ENCODE measurements at places on chromosomes 5 and 9.

DNA sequence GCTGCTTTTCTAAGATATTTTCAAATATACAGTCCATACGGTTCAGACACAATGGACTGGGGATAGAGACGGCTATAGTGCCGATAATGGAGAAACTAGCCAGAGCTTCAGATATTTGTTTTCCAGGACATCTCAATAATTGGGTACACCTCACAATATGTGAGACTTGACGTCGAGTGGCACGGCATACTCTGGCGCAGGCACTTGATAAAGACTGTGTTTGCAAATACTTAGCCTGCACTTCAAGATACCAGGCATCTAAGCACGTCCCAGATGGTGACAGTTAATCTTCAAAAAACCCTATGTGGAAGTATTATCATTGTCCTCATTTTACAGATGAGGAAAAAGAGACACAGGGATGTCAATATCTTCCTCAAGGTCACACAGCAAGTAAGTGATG lies 48.5 kb downstream of the SEMA5A start:
- DNase-seq, result no peak

GRCh38 chr9:137303893-137304382 lies 1.9 kb upstream of the NRARP start:
- DNase-seq, result no peak

DNA sequence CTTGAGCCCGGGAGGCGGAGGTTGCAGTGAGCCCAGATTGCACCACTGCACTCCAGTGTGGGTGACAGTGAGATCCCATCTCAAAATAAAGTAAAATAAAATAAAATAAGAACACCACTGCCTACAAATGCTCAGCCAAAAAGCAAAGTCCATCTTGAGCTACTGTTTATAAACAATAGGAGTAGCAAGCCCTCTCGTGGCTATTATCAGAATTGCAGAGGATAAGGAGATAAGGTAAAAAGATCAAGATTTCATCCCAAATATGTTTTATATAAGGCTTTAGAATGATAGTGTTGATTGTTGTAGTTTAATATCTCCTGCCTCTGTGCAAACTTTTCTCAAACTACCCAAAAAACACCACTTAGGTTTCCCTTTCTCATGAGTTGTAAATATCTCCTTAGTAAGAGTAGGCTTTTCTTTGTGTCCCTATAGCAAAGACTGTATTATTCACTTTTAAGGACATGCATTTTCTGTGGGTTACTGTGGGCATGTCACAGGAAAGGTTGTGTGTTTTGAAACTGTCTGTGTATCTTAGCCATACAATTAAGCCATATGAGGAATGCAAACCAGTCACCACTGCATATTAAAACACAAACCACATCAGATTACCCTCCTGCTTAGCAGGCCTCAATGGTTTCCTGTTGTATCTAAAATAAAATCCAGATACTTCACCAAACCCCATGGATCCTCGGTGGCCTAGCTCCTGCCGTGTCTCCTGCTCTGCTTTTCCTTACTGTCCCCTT lies 31.8 kb upstream of the CKS2 start:
- DNase-seq, result no peak

DNA sequence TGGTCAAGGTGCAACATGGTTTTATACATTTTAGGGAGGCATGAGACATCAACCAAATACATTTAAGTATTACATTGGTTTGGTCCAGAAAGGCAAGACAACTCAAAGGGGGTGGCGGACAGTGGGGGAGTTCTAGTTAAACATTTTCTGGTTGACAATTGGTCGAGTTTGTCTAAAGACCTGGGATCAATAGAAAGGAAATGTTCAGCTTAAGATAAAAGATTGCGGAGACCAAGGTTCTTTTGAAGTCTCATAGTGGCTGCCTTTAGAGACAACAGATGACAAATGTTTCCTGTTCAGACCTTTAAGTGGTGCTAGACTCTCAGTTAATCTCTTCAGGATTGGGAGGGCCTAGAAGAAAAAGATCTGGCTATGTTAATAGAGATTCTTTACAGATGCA lies 47.7 kb upstream of the TTC39B start:
- no peak for DNase-seq

GRCh38 chr5:75612901-75613300 lies 1.6 kb downstream of the ANKDD1B start:
- no peak for DNase-seq

GRCh38 chr5:37055383-37055990 lies 178.9 kb downstream of the NIPBL start:
- no peak for DNase-seq

- DNase-seq, result no peak
Measured at GRCh38 chr5:34031117-34031516, 11.9 kb downstream of the C1QTNF3 start.

GRCh38 chr5:130689831-130690230 lies 475.2 kb downstream of the HINT1 start:
- DNase-seq, result no peak

- no peak for DNase-seq
Measured at GRCh38 chr5:142441616-142442015, 116.8 kb upstream of the SPRY4 start.

- DNase-seq, result no peak
Measured at GRCh38 chr5:66518753-66519152, 77.4 kb upstream of the MAST4 start.

DNA sequence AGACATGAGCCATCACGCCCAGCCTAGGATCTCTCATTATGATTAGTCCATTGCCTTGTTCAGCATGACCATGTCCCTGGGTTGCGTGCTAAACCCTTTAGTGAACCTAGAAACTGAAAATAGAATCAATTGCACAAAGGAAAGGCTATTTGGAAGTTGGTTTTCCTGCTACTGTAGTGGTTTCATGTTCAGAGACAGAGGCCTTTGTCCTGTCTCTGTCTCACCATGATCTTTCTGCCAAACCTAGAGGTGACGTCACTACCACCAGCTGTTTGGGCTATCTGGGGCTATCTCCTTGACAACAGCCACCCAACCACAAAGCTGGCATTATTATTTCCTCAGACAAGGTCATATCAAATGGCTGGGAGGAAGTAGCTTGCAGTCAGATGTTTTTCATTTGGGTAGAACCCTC lies 4.0 kb upstream of the CDK5RAP2 start:
- no peak for DNase-seq

- DNase-seq, result no peak
Measured at GRCh38 chr5:71934322-71934721, 173.0 kb upstream of the MAP1B start.

DNA sequence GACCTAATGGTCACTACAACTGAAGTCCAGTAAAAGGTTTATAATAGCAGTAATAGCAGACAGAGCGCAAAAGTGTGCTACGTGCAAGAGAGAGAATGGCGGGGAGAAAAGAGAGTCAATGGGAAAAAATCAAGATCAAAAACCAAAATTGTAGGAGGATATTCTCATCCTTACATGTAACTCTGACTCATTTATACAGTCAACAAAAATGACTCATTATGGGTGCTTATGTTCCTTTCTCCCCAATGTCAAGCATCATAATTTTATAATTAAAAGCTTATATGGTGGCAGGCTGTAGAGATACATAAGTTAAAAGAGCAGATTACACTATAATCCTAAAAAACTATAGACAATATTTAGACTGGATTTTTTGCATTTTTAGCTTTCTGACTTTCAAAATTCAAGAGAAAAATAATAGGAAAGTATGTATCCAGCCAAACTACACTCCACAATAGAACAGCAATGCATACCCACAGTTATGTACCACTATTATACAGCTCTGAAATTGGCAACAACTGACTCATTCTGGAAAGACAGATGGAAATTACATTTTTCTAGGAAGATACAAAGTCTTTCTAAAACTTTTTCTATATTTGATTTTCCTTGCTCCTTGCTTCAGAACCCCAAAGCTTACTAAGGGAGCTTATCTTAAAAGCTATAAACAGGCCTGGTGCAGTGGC lies 78.4 kb downstream of the PLPP1 start:
- no peak for DNase-seq

GRCh38 chr5:1315018-1315708 lies 20.3 kb upstream of the TERT start:
- DNase-seq, result no peak

DNA sequence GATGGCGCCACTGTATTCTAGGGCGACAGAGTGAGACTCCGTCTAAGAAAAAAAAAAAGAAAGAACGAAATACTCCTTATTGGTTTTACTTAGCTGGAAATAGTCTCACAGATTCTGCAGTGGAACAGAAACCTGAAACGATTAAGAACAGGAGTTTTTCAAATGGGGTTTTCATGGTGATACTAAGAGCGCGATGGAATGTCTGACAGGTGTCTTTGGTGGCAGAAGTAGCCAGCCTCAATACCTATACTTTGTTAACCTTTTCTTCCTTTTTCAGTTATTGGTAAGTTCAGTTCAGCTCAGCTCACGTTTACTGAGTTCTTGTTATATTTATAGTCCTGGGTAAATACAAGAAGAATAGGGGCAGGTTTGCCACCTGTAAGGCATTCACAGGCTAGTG lies 123.9 kb downstream of the FOCAD start:
- DNase-seq, result no peak

- DNase-seq, result no peak
Measured at GRCh38 chr5:169503886-169504285, 79.7 kb upstream of the SPDL1 start.

- DNase-seq, result no peak
Measured at GRCh38 chr5:140220032-140220697, 45.2 kb downstream of the CYSTM1 start.

DNA sequence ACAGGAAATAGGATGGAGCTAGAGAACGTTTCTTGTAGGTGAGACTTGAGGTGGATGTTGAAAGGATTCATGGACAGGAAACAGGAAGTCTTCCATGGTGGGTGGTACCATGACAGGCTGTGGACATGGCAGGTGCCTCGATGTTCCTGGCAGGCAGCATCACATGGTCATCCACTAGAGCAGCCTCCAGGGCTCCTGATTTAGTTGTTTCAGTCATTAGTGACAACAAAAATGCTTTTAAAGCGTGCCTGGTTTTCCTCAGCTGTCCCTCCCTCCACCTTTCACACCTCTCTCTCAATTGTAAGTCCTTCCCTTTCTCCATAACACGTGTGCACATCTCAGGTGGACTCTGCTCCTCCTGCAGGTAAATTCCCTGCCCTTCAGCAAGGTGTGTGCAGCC lies 25.2 kb upstream of the ASPN start:
- DNase-seq, result no peak

- DNase-seq, result no peak
Measured at GRCh38 chr5:147852365-147852764, 20.9 kb upstream of the SPINK1 start.

DNA sequence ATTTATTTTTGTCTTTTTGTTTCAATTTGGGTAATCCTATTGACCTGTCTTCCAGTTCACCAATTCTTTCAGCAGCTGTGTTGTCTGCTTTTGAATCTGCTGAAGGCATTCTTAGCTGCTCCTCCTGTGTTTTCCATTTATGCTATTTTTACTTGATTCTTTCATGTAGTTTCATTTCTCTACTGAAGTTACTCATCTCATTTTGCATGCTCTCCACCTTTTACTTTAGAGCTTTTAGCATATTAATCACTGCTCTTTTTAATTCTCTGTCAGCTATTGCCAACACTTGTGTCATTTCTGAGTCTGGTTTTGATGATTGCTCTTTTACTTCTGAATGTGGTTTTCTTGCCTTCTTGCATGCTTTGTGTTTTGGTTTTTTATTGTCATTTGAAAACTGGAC lies 496.0 kb upstream of the CLINT1 start:
- DNase-seq, result no peak

GRCh38 chr9:38186404-38187115 lies 117.5 kb upstream of the SHB start:
- DNase-seq, result no peak

DNA sequence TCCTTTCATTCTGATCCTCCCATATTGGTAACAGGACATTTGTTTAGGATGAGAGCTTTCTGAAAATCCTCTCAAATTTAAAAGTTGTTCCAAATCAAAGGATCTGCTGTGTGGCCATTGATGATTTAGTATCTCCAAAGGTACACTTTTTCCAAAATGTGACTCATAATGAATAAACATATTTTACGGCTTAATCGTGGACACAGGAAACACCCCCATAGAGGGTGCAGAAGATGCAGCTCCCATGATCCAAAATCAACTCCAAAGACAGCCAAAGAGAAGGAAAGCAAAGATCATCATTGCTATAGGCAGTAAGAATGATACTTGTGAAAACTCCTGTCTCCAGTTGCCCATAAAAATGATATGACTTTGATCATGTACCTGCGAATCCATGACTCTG lies 239.7 kb downstream of the PIK3R1 start:
- DNase-seq, result no peak

- peak; percentile 65 for DNase-seq
Measured at GRCh38 chr9:127555840-127556820, 55.9 kb upstream of the STXBP1 start.

- no peak for DNase-seq
Measured at GRCh38 chr9:18114559-18115475, 359.1 kb upstream of the ADAMTSL1 start.

- no peak for DNase-seq
Measured at GRCh38 chr5:66010476-66010875, 84.1 kb downstream of the ERBIN start.

DNA sequence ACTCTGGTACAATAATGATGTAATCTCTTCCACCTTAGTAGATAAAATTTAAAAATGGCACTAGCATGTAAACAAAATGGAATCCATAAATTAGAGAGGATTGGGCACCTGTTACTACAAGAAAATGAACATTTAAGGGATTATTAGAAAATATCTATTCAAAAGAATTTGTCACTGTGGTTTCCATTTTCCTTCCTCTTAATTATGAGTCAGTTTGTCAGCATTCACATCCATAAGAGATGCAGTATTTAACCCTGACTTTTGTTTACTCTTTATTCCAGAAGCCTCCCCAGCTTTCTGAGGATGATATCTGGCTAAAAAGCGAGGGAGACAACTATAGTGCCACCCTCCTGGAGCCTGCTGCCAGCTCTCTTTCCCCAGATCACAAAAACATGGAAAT lies 72.1 kb downstream of the C9orf152 start:
- DNase-seq, result no peak

GRCh38 chr5:122473941-122474340 lies 161.9 kb downstream of the SNCAIP start:
- no peak for DNase-seq

DNA sequence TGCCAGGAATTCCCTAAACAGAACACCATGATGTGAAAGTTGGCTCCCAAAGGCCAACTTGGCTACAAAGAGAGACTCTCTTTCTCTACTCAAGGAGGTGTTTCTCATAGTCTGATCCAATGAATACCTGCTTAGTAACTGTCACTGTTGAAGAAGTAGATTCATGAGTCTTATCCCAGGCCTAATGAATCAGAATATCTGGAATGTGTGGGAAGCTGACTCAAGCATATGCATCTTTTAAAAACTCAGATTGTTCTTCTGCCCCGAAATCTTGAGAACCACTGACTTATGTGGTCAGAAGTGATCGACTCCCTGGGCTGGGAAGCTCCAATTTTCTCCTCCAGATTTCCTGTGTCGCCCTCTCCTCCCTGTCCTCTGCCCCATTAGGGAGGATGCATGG lies 345.6 kb downstream of the PLK2 start:
- no peak for DNase-seq

- DNase-seq, result no peak
Measured at GRCh38 chr9:108213511-108213910, 642.3 kb downstream of the ACTL7B start.

Measured in activated CD4-positive, alpha-beta T cell treated with anti-CD3 and anti-CD28 coated beads, Interleukin-2, amount 50 U/mL, for 4 hours (primary cell).